ENCODE measurements at places on chromosomes 5 and 9.

GRCh38 chr5:138898299-138898698 lies 23.2 kb upstream of the LRRTM2 start:
- no peak for DNase-seq

GRCh38 chr9:16918920-16919319 lies 48.5 kb upstream of the BNC2 start:
- DNase-seq, result no peak

GRCh38 chr5:129724647-129725046 lies 23.2 kb upstream of the MINAR2 start:
- DNase-seq, result no peak

DNA sequence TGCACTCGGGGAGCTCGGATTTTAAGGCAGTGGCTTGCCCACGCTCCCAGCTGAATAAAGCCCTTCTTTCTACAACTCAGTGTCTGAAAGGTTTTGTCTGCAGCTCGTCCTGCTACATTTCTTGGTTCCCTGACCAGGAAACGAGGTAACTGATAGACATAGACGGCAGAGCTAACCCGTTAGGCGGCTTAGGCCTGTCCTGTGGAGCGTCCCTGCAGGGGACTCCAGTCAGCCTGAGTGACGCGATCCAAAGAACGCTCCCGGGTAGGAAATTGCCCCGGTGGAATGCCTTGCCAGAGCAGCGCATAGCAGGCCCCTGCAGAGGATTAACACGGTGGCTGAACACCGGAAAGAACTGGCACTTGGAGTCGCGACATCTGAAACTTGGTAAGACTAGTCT lies 1.8 kb upstream of the SELENOP start:
- DNase-seq, result no peak

DNA sequence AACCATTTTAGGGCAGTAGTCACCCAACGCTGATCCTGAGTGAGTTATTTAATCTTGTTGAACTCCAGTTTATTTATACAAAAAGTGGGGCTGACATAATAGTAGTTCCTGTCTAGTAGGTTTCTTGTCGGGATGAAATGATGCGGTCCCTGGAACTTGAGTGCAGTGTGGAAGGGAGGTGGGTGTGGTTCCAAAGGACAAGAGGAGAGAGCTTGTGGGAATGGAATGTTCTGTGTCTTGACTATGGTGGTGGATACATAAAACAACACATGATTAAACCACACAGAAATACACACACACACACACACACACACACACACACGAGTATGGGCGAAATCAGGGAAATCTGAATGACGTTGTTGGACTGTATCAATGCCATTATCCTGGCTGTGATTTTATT lies 66.1 kb upstream of the BARHL1 start:
- no peak for DNase-seq

- no peak for DNase-seq
Observed at GRCh38 chr5:35554016-35554415, 63.6 kb upstream of the SPEF2 start.

- no peak for DNase-seq
Observed at GRCh38 chr5:119470105-119470763, 17.9 kb downstream of the HSD17B4 start.

DNA sequence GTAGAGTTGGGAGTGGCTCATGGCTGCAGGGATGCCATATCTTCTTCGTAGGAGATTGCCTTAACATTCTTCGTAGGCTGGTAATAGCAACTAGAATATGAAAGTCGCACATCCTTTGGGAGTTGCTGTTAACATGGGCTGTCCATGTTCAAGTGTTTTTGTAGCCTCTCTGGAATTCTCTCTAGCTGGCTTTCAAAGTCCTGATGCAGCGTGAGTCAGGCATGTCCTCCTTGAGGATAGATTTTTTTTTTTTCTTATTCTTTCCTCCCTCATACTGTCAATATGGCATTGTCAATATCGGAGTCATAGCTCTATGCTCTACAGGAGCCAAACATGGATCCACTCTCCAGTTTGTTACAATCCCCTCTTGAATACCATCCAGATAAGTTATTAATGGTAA lies 494.8 kb upstream of the WWC1 start:
- no peak for DNase-seq

- DNase-seq, result no peak
Observed at GRCh38 chr9:14323083-14323971, 9.4 kb upstream of the NFIB start.

DNA sequence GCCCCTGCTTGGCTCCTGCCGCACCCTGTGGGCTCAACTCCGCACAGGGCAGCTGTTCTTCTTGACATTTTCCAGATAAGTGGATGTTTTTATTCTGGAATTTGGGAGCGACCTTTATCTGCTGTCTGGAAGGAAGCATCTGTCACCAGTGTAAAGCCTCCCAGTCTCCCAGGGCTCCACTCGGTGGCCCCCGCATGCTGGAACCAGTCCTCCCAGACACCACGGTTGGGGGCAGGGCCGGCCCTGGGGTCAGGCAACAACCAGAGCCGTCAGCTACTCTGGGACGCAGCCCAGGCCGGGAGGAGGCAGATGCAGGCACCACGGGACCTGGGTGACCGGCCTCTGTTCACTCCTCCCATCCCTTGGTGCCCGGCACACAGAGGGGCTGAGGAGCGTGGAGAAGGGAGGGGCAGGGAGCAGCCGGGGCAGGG lies 92.8 kb upstream of the ADAMTS2 start:
- no peak for DNase-seq

DNA sequence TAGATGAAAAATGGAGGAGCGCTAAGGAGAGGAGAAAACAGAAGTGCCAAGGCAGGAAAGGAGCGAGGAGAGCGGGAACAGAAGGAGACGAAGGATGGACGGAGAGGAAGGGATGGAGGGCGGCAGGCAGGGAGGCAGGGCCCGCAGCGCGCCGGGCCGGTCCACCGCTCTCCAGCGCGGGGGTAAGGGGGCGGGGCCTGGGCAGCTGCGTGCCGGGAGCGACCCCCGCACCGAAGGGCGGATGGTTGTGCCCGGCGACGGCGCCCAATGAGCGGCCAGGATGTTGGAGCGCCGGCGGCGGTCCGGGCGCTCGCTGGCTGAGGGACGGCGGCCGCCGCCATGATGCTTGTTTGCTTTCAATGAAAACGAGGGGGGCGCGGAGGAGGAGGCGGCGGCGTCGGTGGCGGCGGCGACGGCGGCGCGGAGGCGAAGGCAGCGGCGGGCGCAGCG lies at the start of gene CNOT6:
Gene CNOT6, plus strand, starts transcription at position 320 of the 450 bp plus-strand sequence. CDS start 34,898 bp downstream, outside the sequence.
- peak; percentile 95 for DNase-seq

- DNase-seq, result no peak
Observed at GRCh38 chr5:83517688-83518085, 46.1 kb downstream of the VCAN start.

GRCh38 chr9:3804103-3804502 lies 278.3 kb upstream of the RFX3 start:
- DNase-seq, result no peak

DNA sequence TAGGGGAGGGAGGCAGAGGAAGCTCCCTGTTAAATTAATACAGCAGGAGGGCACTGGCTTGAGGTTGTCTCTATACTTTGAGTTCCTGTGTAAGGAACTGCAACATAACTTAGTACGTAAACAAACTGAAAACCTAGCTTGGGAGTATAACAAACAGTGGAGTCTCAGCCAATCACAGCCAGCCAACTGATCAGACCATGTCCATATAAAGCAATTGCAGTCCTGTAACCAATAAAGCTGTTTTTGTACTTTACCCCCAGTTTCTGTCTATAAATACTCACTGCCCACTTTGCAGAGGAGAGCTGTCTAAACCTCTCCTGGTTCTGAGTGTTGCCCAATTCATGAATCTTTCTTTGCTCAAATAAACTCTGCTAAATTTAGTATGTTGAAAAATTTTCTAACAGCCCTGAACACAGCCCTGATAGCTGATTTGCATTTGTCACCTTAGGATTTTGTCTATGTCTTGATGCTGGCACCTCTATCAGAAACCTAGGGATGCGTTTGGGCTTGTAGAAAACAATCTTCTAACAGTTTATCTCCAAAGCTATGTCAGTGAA lies 39.9 kb downstream of the GDNF start:
- DNase-seq, result no peak

DNA sequence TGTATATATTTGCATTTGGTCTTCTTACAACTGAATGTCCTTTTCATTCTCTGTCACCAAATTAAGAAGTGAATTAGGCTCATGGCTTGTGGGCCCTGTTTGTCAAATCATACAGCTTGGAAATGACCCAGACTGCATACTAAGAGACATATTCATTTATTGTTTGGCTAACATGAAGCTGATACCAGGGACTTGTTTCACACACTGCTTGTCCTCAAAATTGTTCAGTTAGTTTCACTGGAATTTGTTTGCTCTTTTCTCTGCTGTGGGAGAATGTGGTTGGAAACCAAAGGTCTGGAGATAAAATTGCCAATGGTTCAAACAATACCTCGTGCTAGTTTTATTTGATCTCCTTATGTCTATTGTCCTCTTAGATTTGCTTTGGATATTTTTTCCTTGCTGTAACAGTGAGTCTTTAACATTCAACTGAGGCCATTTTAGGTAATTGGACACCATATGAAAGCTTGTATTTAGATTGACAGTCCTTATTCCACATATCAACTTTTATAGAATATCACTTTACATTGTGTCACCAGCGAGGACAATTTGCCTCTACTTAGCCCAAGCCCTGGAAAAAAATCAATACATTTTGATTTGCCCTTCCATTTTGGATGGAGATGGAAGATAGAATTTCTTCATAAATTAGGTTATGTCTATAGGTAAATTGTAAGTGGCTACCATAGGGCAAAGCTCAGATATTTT lies 144.3 kb upstream of the MTAP start:
- no peak for DNase-seq

GRCh38 chr5:32443541-32444430 lies 754 bp downstream of the ZFR start:
- peak; percentile 47 for DNase-seq

- DNase-seq, result no peak
Observed at GRCh38 chr9:121123816-121124535, 49.2 kb downstream of the CNTRL start.

GRCh38 chr5:54296386-54296785 lies 14.0 kb downstream of the ARL15 start:
- DNase-seq, result no peak

DNA sequence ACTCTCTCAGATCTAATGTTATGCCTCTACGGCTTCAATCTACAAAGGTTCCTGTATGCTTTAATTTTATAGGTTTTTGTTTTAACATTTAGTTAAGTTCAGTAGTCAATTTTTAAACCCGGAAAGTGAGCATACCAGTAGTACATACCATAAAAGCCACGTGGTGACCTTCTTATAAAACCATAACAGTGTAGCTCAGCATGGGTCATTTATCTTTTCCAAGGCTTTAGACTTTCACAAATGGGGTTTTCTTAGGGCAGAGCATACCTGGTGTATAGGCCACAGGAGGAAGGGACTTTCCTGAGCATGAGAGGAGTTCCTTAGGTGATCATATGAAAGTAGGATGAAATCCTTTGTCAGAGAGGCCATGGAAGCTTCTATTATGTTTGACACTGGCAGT lies 23.2 kb downstream of the ECM2 start:
- DNase-seq, result no peak
